ENCODE measurements at places on chromosomes 11 and 22.
A peak's percentile ranks its signal among the peaks of the same experiment; 100 is the strongest.

DNA sequence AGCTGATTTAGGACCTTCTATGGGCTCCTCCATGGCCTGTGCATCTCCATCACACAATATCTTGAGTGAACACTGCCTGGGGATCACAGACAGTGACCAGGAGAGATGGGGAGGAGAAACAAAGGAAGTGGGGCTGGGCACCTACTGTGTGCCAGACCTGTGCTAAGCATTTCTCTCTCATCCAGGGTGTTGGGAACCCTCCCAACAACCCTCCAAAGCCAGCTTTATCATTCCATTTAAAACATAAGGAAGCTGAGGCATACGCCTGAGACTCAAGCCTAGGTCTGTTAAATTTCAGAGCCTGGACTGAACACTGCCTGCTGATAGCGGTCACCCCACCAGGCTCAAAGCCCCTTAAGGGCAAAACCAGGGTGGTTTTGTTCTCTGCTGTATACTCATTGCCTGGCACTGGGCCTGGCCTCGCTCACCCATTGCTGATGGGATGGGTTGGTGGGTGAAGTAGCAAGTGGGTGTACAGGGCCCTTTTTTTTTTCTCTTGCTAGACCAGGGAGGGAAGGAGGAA is 130.1 kb downstream of the MN1 start:
- no peak for DNase-seq
- H3K4me1 ChIP-seq = no peaks in the 10 kb centered on the region
- no peaks in the 10 kb centered on the region for H3K27me3 ChIP-seq
- no peak overlapping the region for H3K4me3 ChIP-seq

- H3K36me3 ChIP-seq = no peaks in the 10 kb centered on the region
- H3K27me3 ChIP-seq = no peaks in the 10 kb centered on the region
- no peak for DNase-seq
- no peak overlapping the region for H3K4me3 ChIP-seq
- H3K4me1 ChIP-seq = peaks cover 21% of the 10 kb centered on the region
- no peak overlapping the region for H3K27ac ChIP-seq
These were observed 38.1 kb upstream of the POU2AF1 start for GRCh38 chr11:111417011-111417765.

DNA sequence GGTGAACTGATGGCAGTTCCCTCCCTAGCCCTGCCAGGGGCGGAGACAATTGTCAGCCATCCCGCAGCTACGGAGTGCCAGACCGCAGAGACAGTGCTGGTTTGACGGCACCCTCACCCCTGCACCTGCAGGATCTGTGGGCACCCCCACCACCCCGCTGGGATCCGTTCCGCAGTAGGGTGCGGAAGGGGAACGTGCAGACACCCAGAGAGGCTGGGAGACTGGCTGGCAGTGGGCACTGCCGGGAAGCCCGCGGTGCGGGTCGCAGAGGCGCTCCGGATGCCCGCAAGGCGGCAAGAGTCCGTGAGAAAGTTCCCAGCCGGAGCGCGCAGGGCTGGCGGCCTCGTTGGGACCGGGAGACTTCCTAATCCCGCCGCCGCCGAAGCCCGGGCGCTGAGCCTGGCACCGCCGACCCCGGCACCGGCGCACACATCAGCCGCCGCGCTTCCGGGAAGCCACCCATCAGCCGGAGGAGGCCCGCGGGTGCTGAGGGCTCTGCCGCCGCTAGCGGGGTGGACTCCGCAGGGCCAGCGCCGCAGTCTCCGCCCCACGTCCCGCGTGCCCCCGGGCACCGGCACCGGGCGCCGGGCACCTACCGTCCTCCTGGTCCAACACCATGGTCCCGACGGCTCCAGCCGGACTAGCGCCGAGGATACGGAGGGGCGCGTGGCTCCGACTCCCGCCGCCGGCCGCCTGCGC is 4.3 kb upstream of the LMO1 start:
- peak overlapping the region; percentile 38 for H3K4me3 ChIP-seq
- H3K27ac ChIP-seq = no peak overlapping the region
- no peaks in the 10 kb centered on the region for H3K36me3 ChIP-seq
- H3K4me1 ChIP-seq = peaks cover 19% of the 10 kb centered on the region

DNA sequence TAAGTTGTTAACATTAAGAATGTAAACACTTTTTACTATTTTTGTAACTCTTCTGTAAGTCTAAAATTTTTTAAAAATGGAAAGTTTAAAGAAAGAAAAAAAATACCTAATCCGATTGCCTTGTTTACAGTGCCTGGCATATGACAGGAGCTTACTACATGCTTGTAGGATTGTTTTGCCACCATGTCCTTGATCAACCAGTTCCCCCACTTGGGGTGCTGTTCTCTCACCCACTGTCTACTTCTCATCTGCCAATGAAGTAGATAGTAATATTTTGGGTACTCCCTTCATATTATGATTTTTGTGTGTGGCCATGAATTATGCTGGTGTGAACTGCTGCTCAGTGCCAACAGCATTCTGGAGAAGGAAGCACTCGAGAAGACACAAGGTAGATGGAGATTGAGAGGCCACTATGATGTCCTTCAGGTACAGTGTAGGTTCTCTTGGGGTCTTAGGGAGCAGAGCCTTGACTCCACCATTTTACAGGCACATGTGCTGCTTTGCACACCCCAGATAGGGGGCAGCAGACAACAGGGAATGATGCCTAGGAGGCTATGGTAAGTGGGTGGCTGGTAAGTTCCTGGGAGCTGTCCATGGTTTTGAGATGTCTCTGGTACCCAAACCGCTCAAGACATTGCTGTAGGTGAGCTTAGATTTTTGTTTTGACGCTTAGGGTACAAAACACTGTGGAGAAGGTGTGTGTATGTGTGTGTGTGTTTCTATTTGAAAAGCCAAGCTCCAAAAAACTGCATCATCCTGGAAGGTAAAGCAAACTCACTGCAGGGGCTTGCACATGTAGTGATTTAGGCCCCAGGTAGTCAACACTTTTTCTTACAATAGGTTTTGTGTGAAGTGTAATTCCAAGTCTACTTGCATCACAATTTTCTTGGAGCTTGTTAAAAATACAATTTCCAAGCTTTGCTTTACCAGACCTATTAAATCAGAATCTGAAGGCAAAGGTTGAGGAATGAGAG is 494.5 kb upstream of the LARGE1 start:
- H3K36me3 ChIP-seq = no peaks in the 10 kb centered on the region
- no peak overlapping the region for H3K27ac ChIP-seq
- H3K27me3 ChIP-seq = peaks cover 9% of the 10 kb centered on the region

GRCh38 chr22:41001722-41002122 is 50.5 kb downstream of the RBX1 start:
- no peaks in the 10 kb centered on the region for H3K4me1 ChIP-seq
- H3K27me3 ChIP-seq = no peaks in the 10 kb centered on the region
- H3K36me3 ChIP-seq = no peaks in the 10 kb centered on the region
- H3K27ac ChIP-seq = no peak overlapping the region
- no peak overlapping the region for H3K4me3 ChIP-seq
- DNase-seq = no peak

- peaks cover 74% of the 10 kb centered on the region for H3K36me3 ChIP-seq
- H3K4me3 ChIP-seq = no peak overlapping the region
- H3K4me1 ChIP-seq = peaks cover 4% of the 10 kb centered on the region
- no peak for DNase-seq
- no peak overlapping the region for H3K27ac ChIP-seq
- H3K27me3 ChIP-seq = no peaks in the 10 kb centered on the region
These were observed 29.7 kb downstream of the NFRKB start for GRCh38 chr11:129865701-129866100.

GRCh38 chr11:88402192-88402715 is 64.7 kb upstream of the CTSC start:
- H3K4me1 ChIP-seq = peaks cover 20% of the 10 kb centered on the region
- no peaks in the 10 kb centered on the region for H3K36me3 ChIP-seq
- H3K27me3 ChIP-seq = no peaks in the 10 kb centered on the region
- no peak overlapping the region for H3K4me3 ChIP-seq

- peaks cover 13% of the 10 kb centered on the region for H3K4me1 ChIP-seq
- H3K36me3 ChIP-seq = no peaks in the 10 kb centered on the region
- H3K27ac ChIP-seq = no peak overlapping the region
- DNase-seq = no peak
These were observed 8.0 kb downstream of the MYO7A start for GRCh38 chr11:77136074-77136473.

GRCh38 chr11:110908401-110909105 is 196.3 kb upstream of the ARHGAP20 start:
- no peaks in the 10 kb centered on the region for H3K36me3 ChIP-seq
- H3K27ac ChIP-seq = no peak overlapping the region
- no peaks in the 10 kb centered on the region for H3K27me3 ChIP-seq
- no peaks in the 10 kb centered on the region for H3K4me1 ChIP-seq
- DNase-seq = no peak

DNA sequence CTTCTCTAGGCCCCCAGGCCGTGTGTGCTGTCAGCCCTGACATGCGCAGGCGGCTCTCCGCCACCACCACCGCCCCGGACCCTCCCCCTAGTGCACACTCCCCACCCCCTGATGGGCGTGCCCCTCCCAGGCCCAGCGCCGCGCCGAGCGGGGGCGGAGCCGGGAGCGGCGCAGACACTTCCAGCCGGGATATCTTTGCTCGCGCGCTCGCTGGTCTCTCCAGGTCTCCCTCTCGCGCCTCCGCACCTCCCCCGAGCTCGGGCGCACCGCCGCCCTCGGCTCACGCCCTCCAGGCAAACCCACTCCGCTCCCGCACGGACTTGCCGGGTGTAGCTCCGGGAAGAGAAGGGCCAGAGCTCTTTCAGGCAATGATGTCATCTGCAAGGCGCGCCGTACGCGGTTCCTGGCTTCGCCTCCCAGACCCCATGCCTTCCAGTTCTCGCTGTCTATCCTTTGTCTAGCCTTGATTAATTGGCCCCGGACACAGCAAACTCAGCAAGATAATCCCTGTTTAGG is at the start of gene SCN3B:
TSS of gene SCN3B (minus strand) at position 59 of the 516 bp plus-strand sequence. CDS start 823 bp downstream, outside the sequence.
- H3K36me3 ChIP-seq = no peaks in the 10 kb centered on the region
- DNase-seq = peak; percentile 75
- peaks cover 14% of the 10 kb centered on the region for H3K4me1 ChIP-seq
- H3K4me3 ChIP-seq = peak within 1 kb of the TSS; percentile 58

DNA sequence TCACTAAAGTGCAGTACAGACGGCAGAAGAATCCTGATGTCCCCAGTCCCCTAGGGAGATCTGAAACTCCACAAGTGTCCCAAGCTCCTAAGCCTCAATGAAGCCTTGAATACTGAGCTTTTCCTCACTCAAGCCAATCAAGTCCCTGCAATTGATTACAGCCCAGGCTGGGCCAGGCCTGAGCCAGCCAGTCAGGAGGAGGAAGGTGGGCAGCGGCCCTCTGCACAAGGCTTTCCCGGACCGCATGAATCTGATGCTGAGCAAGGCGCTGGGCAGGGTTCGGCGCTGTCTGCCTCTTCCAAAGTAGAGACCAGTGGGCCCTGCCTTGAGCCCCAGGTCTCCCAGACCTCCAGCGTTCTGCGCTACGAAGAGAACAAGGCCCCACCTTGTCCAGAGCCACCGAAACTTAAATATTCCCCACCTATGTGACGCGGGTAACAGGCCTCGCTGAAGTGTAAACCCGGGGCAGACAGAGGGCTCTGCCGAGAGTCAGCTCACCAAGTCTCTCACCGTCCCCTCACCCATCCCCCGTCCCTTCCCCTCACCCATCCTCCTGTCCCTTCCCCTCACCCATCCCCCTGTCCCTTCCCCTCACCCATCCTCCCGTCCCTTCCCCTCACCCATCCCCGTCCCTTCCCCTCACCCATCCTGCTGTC is 63.2 kb downstream of the SCUBE1 start:
- H3K4me1 ChIP-seq = no peaks in the 10 kb centered on the region
- no peak for DNase-seq
- H3K4me3 ChIP-seq = no peak overlapping the region
- no peak overlapping the region for H3K27ac ChIP-seq
- H3K27me3 ChIP-seq = no peaks in the 10 kb centered on the region

- peaks cover 7% of the 10 kb centered on the region for H3K27me3 ChIP-seq
- H3K4me3 ChIP-seq = no peak overlapping the region
- no peaks in the 10 kb centered on the region for H3K36me3 ChIP-seq
These were observed 27.1 kb downstream of the SYT13 start for GRCh38 chr11:45258982-45259530.

- no peak overlapping the region for H3K27ac ChIP-seq
- no peaks in the 10 kb centered on the region for H3K36me3 ChIP-seq
- H3K27me3 ChIP-seq = no peaks in the 10 kb centered on the region
- H3K4me1 ChIP-seq = no peaks in the 10 kb centered on the region
- no peak for DNase-seq
These were observed 163.2 kb upstream of the NARS2 start for GRCh38 chr11:78737891-78738290.

GRCh38 chr11:77468527-77468926 is 5.4 kb downstream of the PAK1 start:
- H3K36me3 ChIP-seq = no peaks in the 10 kb centered on the region
- DNase-seq = no peak
- H3K27ac ChIP-seq = no peak overlapping the region
- no peaks in the 10 kb centered on the region for H3K27me3 ChIP-seq
- no peak overlapping the region for H3K4me3 ChIP-seq
- peaks cover 3% of the 10 kb centered on the region for H3K4me1 ChIP-seq

DNA sequence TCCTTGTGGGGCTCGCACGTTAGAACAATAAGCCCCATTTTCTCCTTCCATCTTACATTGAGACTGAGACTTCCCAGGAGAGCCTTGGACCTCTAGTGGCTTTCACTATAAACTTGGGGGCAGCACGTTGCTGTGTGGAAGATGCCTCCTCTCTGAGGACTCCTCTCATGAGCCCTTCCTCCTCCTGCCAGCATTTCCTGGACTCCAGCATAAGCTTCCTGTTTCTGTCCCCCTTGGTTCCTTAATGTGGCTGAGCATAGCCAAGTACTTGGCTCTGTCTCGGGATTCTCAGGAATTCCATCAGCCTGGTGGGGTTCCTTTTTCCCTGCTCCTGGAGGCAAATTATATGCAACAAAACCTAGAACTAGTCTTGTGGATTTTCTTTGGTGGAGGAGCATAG is 38.8 kb upstream of the UBASH3B start:
- no peaks in the 10 kb centered on the region for H3K27me3 ChIP-seq
- H3K36me3 ChIP-seq = no peaks in the 10 kb centered on the region
- no peak overlapping the region for H3K4me3 ChIP-seq
- no peaks in the 10 kb centered on the region for H3K4me1 ChIP-seq

DNA sequence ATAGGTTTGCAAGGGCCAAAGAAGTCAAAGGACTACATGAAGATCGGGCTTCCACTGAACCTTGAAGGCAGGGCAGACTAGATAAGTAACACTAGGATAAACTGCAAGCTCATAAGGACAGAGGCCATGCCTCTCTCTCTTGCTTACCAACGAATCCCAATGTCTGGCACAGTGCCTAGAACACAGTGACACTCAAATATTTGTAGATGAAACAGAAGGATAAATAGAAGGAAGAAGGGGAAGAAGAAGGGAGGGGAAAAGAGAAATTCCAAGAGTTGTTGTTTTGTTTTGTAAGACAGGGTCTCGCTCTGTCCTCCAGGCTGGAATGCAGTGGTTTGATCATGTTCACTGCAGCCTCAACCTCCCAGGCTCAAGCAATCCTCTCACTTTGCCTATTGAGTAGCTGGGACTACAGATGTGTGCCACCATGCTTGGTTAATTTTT is 26.9 kb downstream of the SIK3 start:
- H3K4me3 ChIP-seq = no peak overlapping the region
- no peaks in the 10 kb centered on the region for H3K36me3 ChIP-seq
- H3K27ac ChIP-seq = no peak overlapping the region
- DNase-seq = no peak

- H3K27ac ChIP-seq = no peak overlapping the region
- no peak for DNase-seq
- no peak overlapping the region for H3K4me3 ChIP-seq
These were observed 2095.9 kb downstream of the LRRC4C start for GRCh38 chr11:39363571-39363970.

Data from upper lobe of right lung (tissue), 1 donor.